ENCODE measurements at places on chromosomes 2 and 18.

DNA sequence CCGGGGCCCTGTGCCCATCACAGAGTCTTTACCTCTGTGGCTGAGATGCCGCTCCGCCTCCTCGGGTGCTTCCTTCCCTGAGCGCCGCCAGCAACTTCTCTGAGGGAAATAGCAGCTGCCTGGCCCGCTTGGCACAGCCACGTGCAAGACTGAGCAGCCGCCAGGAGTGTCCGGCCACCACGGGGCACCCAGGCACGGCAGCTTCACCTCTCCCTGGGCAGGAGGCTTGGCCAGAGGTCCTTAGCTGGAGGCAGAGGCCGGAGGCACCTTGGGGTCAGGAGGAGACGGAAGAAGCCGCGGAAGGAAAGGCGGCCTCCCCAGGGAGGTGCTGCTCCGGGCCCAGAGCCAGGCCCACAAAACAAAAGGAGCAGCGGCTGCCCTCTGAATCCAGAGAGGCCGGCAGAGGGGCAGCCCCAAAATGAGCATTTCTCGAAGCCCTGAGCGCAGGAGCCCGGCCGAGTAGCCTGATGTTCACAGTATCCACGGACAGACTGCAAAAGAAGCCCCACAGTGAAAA lies 6.0 kb upstream of the LIMS2 start:
- no peak for DNase-seq

- DNase-seq, result no peak
Observed at GRCh38 chr18:41940506-41941215, 14.4 kb upstream of the PIK3C3 start.

DNA sequence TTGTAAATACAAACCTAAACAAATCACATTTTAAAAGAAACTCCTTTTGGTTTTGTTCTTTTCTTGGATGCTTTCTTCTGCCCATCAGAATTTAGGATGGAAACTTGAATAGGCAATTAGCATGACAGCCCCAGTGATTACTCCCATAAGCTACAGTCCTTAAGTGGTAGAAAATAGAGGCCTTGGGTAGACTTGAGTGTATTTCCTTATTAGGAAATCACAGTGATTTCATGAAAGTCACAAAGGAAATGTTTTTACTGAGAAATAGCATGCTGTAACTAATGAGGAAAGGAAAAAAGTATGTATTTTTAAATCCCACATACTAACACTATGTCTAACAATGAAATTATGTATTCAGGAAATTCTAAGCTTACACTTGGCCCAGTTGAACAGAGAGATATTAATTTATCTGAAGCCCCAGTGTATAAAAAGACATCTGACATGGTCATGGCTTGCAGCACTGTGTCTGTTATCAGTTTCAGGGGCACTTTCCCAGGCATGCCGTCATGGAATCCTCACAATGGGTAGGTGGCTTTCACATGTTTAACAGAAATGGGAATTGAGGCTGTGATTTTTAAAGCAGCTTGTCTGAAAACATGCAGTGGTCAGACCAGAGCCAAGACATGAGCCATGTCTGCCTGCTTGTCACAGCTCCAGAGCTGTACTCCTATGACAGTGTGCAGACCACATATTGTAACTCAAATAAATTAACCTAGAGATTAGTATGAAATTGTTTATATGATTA lies 79.7 kb upstream of the TRIB2 start:
- no peak for DNase-seq

DNA sequence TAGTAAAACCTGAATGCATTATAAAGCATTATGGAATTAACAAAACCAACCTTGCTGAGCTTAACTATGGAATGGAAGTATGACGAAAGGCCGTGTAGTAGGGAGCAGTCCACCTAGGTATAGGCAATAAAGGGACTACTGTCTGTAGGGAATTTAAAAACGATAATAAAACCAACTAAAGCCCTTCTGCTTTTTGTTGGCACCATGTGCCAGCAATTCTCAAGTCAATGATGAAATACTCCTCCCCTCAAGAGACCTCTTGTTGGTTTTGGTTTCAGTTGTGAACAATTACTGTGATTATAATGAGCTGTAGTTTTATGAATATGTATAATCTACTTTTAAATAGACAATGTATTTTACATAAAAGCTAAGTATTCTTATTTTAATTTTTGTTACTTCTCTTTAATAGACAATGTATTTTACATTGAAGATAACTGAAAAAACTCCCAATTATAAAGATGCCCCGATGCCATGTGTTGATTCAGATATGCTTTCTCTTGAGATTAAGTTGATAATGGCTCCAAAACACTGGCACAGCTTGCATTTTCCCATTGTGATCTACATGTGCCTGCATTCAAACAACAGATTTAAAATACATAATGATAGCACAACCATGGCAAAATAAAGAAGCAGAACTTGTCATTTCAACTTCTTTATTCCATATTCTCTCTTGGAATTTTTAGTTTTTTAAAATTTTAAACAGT lies 55.5 kb upstream of the ZDBF2 start:
- DNase-seq, result no peak

DNA sequence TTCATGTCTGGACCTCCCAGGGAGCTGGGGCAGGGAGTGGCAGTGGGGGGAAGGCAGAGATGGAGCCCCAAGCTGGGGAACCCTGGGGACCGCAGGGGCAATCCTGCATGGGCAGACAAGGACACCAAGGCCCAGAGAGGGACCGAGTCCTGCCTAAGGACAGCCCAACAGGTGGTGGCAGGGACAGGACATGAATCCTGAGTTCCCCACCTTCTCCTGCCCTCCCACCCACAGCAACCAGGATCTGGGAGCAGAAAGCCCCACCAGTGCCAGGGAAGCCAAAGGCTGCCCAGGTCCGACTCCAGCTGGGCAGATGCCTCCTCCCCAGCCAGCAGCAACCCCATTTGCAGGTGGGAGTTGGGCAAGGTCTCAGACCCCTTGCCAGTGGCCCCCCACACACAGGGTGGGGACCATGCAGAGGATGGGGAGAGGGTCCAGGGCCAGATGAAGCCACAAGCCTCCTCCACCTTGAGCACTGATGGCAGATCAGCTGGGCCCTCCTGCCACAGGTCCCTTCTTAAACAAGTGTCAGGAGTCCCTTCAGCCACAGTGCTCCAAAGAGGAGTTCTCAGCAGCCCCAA lies 6.3 kb downstream of the ADRA2B start:
- DNase-seq, result no peak

- no peak for DNase-seq
Observed at GRCh38 chr2:150190546-150190945, 296.9 kb downstream of the RND3 start.

- DNase-seq, result no peak
Observed at GRCh38 chr2:114464961-114465706, 22.7 kb downstream of the DPP10 start.

GRCh38 chr2:207682557-207682956 lies 28.9 kb upstream of the CCNYL1 start:
- DNase-seq, result no peak

DNA sequence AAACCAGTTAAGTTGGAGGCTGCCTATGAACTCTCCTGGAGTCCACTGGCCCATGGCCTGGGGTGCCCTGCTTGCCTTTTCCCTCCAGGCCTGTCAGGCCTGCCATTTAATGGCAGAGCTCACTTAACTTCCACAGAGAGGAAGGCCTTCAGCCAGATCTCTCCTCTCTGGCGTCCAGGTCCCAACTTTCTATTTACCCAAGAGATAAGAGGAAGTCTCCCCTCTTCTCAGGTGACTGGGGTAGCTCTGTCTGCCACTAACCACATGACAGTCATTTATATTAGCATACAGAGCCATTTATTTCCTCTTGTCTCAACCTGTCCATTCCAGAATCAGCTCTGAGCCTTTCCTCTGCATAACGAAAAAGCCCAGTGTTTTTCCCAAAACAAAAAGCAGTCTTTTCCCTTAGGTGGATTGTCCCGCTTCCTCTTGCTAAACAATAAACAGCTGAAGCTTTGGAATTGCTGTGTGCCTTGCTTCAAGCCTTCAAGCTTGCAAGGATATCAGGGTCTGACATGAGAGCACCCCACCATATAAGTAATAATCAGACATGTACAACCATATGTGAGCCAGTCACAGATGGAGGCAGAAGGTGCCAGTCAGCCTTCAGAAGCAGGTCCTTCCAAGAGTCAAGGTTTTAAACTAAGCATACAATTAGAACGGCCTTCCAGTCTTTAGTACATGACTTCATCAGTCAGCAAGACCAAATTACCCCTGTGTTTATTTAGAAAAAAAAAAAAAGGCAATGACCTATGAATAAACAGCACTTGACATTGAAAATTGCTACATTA lies 71.2 kb upstream of the STPG4 start:
- no peak for DNase-seq

GRCh38 chr18:49214058-49214457 lies 246.4 kb downstream of the DYM start:
- DNase-seq, result no peak

GRCh38 chr2:190425221-190425866 lies 17.2 kb downstream of the MFSD6 start:
- no peak for DNase-seq

GRCh38 chr2:64655873-64656272 lies 2.2 kb upstream of the SERTAD2 start:
- DNase-seq, result no peak

All from stimulated activated CD4-positive, alpha-beta T cell treated with anti-CD3 and anti-CD28 coated beads, Interleukin-4, amount 100 ng/mL, for 24 hours (primary cell).